ENCODE measurements at places on chromosomes 6 and 20.

DNA sequence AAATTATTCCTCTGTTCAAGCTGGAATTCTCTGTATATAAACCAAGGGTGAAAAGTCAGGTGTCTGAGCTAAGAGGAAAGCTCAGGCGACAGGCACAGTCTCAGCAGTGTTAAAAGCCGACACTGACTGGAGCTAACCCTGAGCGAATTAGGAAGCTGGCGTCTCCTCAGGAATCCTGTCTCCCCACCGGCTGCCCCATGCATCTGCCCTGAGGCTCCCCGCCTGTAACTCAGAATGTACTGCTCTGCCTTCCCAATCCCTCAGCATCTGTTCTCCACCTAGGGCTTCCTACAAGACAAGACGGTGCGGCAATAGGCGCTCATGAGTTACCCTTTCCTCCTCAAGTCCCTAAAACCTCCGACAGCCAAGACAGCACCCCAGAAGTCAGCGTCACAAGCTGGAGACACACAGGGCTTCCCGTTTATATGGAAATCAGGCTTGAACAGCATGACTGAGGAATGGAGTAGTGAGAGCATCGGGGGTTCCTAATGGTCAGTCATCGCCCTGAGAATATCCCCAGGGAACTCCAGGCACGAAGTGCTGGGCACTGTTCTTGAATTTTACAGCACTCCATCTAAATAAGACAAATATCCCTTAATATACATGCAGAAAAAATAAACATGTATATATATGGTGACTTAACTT, 33.5 kb downstream of the WDR27 start:
- no peak for DNase-seq

DNA sequence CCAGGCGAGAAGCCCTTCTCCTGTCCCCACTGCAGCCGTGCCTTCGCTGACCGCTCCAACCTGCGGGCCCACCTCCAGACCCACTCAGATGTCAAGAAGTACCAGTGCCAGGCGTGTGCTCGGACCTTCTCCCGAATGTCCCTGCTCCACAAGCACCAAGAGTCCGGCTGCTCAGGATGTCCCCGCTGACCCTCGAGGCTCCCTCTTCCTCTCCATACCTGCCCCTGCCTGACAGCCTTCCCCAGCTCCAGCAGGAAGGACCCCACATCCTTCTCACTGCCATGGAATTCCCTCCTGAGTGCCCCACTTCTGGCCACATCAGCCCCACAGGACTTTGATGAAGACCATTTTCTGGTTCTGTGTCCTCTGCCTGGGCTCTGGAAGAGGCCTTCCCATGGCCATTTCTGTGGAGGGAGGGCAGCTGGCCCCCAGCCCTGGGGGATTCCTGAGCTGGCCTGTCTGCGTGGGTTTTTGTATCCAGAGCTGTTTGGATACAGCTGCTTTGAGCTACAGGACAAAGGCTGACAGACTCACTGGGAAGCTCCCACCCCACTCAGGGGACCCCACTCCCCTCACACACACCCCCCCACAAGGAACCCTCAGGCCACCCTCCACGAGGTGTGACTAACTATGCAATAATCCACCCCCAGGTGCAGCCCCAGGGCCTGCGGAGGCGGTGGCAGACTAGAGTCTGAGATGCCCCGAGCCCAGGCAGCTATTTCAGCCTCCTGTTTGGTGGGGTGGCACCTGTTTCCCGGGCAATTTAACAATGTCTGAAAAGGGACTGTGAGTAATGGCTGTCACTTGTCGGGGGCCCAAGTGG, 5.3 kb downstream of the SNAI1 start:
- no peak for DNase-seq

DNA sequence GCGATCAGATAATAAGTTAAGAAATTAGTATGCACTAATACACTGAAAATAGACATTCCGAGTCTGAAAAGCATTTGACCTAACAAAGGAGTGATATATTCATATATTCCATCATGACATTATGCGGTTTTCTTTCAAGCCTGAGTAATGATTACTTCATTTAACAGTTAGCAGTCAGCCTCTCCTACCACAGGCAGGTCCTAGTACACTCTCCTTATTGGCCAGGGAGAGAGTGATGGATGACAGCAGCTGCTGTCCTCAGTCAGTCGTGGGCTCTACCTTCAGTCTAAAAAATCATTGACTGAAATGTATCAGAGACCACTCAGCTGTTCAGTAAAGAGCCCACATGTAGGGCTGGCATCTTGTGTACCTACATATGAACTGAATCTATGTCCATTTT, 33.2 kb upstream of the VGLL2 start:
- no peak for DNase-seq

DNA sequence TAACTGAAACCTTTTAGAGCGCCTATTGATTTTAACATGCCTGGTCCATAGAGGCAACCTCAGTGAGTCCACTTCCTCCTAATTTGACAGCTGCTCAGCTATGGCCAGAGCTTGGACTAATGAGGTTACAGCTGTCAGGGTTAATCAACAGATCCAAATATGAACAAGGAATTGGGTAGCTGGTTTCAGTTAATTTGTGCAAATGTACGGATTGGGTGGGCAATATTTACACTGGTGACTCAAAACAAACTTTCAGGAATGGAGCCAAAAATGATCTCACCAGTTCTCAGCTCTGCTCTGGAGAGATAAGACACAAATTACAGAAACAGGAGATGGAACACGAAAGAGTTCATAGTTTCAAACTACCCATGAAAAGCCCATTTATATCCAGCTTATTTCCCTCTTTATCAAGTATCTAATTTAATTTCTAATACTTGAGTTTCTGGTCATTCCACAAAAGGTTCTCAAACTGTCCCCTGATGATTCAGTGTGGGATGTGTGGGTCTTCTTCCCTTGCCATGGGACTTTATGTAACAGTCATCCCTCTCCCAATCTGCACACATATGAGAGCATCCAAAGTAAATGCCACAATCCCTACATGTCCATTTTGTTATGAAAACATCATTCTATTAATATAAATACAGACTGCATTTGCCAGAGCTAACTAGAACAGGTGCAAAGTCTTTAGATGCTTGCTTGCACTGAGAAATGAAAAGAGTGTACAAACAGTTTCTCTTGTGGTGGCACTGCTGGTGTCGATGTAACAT, 149.9 kb downstream of the RPS12 start:
- no peak for DNase-seq

- DNase-seq = no peak
Observed at GRCh38 chr20:24370911-24371695, 98.3 kb upstream of the SYNDIG1 start.

DNA sequence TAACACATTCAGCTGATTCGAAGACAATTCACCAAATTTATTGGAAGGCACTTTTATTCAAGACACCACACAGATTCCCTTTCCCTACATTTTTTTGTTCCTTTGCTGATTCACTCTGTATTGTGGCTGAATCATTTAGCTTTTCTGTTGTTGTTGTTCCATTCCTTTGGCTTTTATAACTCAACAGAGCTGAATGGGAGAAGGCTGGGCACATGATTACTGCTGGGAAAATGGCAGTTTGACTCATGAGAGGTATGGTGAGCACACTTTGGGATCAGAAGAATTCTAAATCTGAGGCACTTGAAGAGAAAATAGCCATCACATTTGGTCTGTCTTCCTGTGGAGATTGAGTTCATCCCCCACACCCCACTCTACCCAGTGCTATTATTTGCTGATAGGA, 15.7 kb upstream of the SAYSD1 start:
- DNase-seq = no peak

GRCh38 chr6:108727966-108728730, 120.1 kb upstream of the ARMC2 start:
- no peak for DNase-seq

GRCh38 chr20:24779131-24779530, 169.9 kb upstream of the CST7 start:
- no peak for DNase-seq

DNA sequence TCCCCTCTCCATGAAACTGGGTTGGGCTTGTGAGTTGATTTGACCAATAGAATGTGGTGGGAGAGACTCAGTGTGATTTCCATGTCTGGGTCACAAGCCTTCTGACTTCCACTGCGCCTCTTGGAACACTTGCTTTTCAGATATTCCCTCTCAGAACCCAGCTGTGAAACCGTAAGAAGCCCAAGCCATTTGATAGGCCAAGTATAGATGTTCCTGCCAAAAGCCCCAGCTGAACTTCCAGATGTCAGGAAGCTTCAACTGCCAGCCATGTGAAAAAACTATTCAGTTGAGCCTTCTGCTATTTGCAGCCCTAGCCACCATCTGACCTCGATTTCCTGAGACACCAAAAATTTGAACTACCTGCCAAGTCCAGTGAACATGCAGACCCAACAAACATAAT, 387.8 kb upstream of the GJE1 start:
- no peak for DNase-seq

GRCh38 chr20:35286077-35286898, 1.7 kb upstream of the EIF6 start:
- DNase-seq = no peak

GRCh38 chr20:15711177-15711576, 862.1 kb downstream of the KIF16B start:
- DNase-seq = no peak

DNA sequence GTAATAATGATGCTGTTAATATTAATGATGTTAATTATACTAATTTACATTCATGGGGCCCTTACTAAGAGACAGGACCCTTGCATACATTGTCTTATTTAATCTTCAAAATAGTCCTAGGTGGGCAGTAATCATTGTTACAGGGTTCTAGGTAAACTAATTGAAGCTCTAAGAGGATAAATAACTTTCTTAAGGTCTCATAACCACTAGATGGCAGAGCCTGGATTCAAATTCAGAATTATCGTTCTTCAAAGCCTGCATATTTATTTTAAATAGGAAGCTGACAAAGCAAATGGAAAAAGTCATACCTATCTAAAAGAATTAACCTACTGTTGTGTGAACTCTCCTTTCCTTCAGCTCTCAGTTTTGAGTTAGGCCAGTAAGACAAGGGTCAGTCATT, 23.5 kb downstream of the PTCHD4 start:
- DNase-seq = no peak

DNA sequence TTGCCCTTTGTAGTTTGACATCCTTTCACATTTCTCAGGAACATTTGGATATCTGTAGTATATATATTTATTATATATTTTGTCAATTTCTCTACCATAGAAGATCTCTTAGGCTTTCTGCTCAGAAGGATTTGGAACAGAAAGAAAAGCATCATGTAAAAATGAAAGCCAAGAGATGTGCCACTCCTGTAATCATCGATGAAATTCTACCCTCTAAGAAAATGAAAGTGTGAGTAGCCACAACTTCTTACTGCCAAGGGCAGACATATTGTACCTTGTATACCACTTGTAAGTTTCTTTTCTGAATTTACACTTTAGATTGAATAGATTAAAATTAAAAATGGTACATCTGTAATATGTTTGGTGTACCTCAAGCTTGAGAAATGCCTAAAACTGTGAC, 31.2 kb downstream of the TPX2 start:
- DNase-seq = no peak

- no peak for DNase-seq
Observed at GRCh38 chr6:4209196-4209595, 73.8 kb upstream of the ECI2 start.

- DNase-seq = no peak
Observed at GRCh38 chr6:16064671-16065072, 64.2 kb upstream of the MYLIP start.

- DNase-seq = peak; percentile 51
Observed at GRCh38 chr6:33091957-33092356, 16.2 kb downstream of the HLA-DPB1 start.

DNA sequence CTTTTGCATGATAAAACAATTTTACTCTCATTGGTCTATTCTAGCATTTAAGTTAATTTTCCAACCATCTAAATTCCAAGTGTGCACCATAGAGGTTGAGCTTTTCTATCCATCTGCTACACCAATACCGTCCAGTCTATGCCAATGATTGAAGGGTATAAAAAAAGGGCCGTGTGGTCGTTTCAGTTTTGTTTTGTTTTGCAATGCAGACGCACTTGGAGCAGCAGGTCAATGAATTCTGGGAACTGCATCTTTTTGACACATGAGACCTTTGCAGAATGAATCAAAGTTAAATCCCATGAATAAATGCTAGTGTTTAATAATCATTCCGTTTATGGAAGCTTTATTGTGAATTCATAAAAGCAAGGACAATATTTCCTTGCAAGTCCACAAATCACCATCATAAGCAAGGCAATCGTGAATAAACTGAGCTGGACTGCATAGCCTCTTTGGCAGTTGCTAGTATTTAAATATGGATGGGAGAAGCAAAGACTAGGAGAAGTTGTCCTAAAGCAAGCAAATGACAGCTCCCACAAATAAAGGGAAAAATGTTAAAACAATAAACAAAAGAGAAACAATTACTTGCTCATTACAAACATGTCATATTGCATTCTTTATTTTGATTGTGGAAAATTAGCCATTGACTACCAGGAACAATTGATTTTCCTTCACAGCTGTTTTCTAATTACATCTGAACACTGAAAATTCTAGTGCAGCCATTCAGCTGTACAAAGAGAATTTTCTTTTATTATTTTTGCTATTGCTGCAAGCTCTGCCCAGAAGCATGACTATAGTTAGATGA, 649.7 kb upstream of the GJE1 start:
- no peak for DNase-seq

GRCh38 chr6:14876778-14877613, 368.9 kb upstream of the JARID2 start:
- no peak for DNase-seq

DNA sequence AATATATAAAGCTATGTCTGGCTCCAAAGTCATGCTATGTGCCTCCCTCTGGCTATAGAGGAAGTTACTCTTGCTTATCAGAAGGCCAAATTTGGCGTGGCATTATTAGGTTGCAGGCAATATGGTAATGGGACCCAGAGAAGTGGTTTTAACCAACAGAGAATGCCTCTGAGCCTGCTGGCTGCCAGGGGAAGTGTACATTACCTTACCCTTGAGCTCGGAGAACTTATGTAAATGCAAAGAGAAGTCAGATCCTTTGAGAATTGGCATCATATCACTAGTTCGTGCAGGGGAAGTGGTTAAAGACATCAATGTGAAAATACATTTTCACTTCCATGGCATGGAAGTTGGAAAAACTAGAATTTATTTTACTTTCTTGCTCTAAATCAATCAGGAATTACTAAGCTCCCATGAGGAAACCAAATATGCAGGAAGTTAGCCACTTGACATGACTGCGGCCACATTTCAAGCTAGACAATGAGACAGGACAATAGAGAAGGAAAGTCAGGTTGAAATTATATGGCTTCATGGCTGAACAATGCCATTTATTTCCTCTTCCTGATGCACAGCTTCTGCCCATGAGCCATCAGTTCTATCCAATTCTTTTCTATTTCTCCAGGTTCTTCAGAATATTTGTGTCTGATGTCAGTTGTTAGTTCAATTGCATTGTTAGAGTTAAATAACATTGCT, 134.0 kb upstream of the PHACTR1 start:
- no peak for DNase-seq

GRCh38 chr6:150175586-150176151, 32.8 kb downstream of the PPP1R14C start:
- DNase-seq = no peak
